ENCODE measurements at places on chromosomes 6 and 20.

GRCh38 chr6:145887969-145888368, 73.4 kb upstream of the FBXO30 start:
- no peak for DNase-seq

GRCh38 chr6:33175436-33176069, 16.7 kb downstream of the COL11A2 start:
- no peak for DNase-seq

GRCh38 chr6:7468382-7469081, 72.9 kb upstream of the DSP start:
- peak; percentile 20 for DNase-seq

DNA sequence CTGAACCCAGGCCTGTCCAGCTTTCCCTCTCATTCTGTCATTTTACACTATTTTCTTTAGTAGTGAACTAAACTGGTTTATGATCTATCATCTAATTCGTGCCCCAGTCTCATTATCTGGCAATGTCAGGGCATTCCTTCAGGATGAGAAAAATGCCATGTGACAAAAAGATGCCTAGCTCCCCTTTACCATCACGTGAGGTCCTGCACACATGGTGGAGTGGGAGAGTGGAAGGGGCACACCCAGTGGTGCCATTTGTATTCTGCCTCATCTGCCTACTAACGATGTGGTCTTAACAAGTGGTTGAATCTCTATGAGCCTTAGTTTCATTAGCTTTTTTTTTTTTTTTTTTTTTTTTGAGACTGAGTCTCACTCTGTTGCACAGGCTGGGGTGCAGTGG, 41.2 kb downstream of the CDC5L start:
- no peak for DNase-seq

GRCh38 chr6:140183881-140184280, 809.4 kb upstream of the CITED2 start:
- no peak for DNase-seq

DNA sequence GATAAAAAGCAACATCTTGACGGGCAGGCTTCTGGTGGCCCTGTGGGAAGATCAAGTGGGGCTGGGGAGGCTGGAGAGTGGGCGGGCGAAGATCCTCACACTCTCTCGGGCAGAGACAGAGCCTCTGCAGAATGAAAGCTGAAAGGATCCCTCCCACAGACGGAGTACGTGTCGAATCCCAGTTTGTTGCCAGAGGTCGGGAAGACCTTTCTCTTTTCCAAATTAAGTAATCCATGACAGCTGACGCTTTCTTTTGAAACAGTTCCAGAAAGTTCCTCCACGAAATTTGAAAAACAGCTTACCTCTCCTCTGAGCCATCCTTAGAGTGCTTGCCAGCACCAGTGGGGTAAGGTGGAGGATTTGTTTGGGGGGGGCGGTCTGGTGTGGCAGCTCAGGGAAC, 155.6 kb upstream of the SMLR1 start:
- peak; percentile 25 for DNase-seq

- no peak for DNase-seq
Observed at GRCh38 chr6:131646249-131646670, 9.2 kb downstream of the ENPP3 start.

- no peak for DNase-seq
Observed at GRCh38 chr20:62843656-62844055, 18.0 kb downstream of the TCFL5 start.

GRCh38 chr6:13733178-13733887, 21.7 kb upstream of the RANBP9 start:
- peak; percentile 87 for DNase-seq

GRCh38 chr6:44261581-44261980, 3.8 kb downstream of the NFKBIE start:
- no peak for DNase-seq

DNA sequence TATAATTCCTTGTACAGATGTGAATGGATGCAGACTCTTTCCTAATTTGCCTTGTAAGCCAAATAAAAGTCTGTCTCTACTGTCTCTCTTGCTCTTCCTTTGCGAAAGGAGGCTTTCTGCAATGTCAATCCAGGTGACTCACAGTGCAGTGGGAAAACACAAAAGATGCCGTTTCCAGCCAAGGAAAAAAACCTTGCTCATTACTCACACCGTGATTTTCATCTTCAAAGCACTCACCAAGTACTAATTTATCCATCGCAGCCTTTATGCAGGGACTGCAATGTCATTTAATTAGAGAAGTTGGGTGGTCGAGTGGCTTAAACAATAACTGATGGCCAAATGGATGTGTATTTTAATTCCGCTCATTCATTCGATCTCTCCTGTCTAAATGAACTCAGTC, 23.8 kb downstream of the SAYSD1 start:
- DNase-seq, result no peak

DNA sequence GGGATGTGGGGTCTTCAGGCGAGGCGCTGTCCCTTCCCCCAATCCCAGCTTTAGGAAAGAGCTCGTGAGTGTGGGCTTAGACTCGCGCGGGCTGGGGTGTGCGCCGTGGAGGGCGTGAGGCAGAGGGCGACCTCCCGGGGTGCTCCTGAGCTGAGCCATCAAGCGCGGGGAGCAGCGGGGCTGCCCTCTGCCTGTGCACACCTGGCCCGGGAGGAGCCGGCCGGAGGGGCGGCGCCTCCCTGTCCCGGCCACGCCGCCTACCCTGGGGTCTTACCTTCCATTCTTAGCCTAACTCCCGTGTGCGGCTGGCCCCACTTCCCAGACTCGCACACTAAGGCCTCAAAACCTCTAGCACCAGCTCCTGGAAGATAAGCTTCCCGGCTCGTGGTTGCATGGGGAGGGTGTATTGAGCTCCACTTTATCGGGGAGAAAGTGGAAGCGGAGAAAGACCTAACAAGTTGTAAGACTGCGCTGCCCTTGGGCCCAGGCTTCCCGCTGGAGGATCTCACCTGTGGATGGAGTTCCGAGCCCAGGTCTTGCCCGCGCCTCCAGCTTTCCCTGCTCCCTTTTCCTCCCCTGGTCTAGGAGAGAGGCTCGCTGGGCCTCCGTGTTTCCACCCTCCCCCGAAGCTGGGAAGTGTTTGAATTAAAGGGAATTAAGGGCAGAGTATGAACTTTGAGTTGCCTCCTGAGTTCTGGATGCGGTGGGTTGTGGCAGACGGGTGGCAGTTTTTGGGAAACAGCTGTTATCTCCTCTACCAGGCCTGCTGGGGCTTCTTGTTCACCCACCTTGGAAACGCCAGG, 1.2 kb downstream of the DNMT3B start:
- DNase-seq, result no peak

GRCh38 chr6:141580988-141581552, 551.7 kb upstream of the GJE1 start:
- DNase-seq, result no peak

DNA sequence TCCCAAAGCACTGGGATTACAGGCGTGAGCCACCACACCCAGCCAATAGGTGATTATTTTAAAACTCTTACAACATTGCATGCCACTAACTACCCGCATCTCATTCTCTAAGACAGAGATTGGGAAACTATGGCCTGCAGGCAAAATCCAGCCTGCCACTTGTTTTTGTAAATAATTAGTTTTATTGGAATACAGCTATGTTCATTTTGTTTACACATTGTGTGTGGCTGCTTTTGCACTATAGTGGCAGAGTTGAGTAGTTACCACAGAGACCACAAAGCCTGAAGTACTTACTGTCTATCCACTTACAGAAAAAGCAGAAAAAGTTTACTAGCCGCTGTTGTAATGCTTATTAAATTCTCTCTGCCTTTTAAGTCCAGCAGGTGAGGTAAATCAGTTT, 16.4 kb upstream of the PKIG start:
- DNase-seq, result no peak

DNA sequence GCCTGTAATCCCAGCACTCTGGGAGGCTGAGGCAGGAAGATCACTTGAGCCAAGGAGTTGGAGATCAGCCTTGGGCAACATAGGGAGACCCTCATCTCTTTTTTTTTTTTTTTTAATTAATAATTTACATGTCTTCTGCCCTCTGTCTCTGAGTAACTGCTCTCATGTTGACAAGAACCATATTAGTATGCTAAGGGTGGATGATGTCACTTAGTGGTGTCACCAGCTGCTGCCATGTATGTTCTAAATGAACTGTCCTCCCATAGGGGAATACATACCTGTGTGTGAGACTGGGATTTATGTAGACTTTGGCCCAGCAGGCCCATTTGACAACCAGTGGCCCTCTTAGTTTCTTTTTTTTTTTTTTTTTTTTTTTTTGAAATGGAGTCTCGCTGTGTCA, 65.6 kb downstream of the SCAND1 start:
- no peak for DNase-seq

DNA sequence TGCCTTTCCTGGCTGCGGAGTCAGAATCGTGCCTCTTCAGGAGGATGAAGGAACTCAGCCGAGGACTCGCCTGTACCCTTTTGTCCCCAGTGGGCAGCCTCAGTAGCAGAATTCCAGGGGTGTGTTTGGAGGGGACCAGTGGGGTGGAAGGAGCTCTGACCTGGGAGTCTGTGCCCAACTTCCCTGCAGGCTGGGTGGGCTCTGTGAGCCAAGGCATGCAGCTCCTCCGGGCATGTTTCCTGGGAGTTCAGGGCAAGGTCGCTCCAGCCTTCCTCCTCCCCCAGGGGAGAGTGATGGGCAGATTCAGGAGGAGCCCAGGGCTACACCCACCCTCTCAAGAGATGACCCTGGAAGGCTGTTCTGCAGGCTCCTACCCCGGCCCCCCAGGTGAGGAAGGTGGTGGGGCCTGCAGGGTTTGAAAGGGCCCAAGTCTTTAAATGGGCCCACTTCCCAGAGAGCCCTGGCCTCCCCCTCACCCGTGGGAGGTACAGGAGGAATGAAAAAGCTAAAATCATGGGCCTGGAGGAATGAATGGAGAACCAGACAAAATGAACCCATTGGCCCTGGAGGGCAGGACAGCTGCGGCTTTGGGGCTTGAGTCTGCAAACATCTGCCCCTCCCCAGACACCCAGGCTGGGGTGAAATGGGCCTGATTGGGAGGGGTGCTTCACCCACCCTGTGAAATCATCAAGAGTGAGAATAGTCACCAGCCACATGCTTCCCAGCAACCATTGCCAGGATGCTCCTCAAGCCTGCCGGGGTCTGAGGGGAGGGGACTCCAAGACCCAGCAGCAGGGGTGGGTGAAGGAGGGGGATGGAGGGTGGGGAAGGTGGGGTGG, 77.6 kb upstream of the PMEPA1 start:
- peak; percentile 16 for DNase-seq
